ENCODE measurements at places on chromosomes 4 and X. TPM values are rescaled to one million over a fixed set of nuclear protein-coding genes. Genes with fewer than 3 reads are reported as not detected.

GRCh38 chr4:27214010-27214409 lies 353.4 kb downstream of the STIM2 start:
- no peak for DNase-seq

DNA sequence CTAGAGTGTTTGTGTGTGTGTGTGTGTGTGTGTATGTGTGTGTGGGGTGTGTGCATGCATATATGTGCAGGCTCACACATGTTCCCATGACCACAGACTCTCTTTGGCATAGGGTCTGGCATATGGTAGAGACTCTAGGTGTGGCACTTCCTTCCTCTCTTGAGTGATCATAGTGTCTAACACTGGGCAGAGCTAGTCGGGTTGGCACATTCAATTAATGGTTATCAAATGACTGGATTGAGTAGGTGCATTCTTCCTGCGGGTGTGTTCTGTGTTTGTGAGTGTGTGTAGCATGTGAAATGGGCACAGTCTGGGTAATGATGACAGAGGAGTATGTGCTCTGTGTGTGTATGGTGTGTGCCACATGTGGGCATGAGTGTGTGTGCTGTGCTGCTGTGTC lies 106.5 kb downstream of the EFNB1 start:
- DNase-seq = no peak

AMBN gene
- polyA plus RNA-seq = not detected

DNA sequence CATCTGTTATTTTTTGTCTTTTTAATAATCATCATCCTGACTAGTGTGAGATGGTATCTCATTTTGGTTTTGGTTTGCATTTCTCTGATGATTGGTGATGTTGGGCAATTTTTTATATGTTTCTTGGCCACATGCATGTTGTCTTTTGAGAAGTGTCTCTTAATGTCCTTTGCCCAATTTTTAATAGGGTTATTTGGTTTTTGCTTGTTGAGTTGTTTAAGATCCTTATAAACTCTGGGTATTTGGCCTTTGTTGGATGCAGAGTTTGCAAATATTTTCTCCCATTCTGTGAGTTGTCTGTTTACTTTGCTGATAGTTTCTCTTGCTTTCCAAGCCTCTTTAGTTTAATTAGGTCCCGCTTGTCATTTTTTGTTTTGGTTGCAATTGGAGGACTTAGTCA lies 152.1 kb upstream of the MED14 start:
- no peak for DNase-seq

GRCh38 chr4:13067077-13067476 lies 417.1 kb downstream of the RAB28 start:
- no peak for DNase-seq

GRCh38 chr4:153489856-153490558 lies 23.8 kb downstream of the TMEM131L start:
- no peak for DNase-seq
